Sigmoid colon (tissue), 7 donors: ENCODE measurements at places on chromosomes 3 and 15. TPM values are rescaled to one million over a fixed set of nuclear protein-coding genes. Genes with fewer than 3 reads are reported as not detected.
A peak's percentile ranks its signal among the peaks of the same experiment; 100 is the strongest.

DNA sequence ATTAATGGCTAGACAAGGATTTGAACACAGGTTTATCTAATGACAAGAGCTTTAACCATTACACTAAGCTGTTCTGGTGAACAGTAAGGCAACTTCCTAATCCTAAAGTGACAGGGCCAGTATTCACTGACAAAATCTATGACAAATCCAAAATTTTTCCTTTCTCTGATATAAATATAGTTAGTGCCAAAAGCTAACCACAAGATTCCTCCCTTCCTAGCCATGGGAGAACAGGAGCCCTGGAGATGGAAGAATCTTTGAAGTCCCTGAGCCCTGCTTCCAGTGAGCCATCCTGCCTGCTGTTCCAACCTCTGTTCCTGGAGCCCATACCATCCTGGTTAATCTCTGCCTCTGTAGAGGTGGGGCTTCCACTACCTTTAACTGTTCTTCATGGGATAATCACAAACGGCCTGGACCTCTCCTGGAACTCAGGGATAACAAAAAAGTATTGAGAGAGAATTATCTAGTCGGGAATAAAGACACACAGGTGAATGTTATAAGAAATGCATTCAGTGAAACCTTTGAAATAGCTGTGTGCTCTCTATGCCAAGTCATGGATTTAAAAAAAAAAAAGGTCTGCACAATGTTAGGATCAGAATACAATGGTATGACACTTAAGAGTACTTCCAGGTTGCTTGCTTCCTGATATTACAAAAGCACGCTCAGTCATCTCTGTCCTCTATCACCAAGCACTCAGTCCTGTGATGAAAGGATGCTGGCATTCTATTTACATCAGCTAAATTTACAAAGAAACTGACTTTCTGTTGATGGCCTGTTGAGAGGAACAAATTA is 235.8 kb downstream of the SUCLG2 start:
- peaks cover 5% of the 10 kb centered on the region for H3K4me1 ChIP-seq
- no peak overlapping the region for H3K4me3 ChIP-seq
- H3K36me3 ChIP-seq = no peaks in the 10 kb centered on the region
- H3K27ac ChIP-seq = no peak overlapping the region
- no peaks in the 10 kb centered on the region for H3K27me3 ChIP-seq

GRCh38 chr3:64518496-64518895 is 169.3 kb downstream of the ADAMTS9 start:
- no peaks in the 10 kb centered on the region for H3K27me3 ChIP-seq
- no peak overlapping the region for H3K4me3 ChIP-seq
- H3K27ac ChIP-seq = no peak overlapping the region
- no peak for DNase-seq

CLDN11 gene
- 4.6 TPM for total RNA-seq

DNA sequence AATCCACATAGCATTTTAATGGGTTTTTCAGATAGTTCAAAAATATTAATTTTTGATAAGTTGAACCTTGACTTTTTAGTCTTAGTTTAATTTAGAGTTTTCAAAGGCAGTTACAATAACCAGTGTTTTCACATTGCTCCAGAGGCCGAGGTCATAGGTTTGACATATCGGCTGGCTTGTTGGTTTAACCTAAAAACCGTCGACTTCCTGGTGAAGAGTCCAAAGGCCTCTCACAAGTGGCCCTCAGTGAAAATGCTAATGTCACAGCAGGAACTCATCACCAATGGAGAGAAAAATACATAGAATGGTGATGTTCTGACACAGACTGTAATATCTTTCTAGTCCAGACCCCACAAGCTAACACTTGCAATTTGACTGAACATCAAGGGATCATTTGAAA is 642.3 kb downstream of the PLOD2 start:
- H3K36me3 ChIP-seq = no peaks in the 10 kb centered on the region
- H3K4me1 ChIP-seq = no peaks in the 10 kb centered on the region
- no peak overlapping the region for H3K27ac ChIP-seq

- H3K4me3 ChIP-seq = no peak overlapping the region
- H3K36me3 ChIP-seq = no peaks in the 10 kb centered on the region
- peak overlapping the region; percentile 13 for H3K27ac ChIP-seq
- H3K4me1 ChIP-seq = no peaks in the 10 kb centered on the region
- no peaks in the 10 kb centered on the region for H3K27me3 ChIP-seq
These were observed 26.1 kb upstream of the ZNF280D start for GRCh38 chr15:56759450-56759845.

DNA sequence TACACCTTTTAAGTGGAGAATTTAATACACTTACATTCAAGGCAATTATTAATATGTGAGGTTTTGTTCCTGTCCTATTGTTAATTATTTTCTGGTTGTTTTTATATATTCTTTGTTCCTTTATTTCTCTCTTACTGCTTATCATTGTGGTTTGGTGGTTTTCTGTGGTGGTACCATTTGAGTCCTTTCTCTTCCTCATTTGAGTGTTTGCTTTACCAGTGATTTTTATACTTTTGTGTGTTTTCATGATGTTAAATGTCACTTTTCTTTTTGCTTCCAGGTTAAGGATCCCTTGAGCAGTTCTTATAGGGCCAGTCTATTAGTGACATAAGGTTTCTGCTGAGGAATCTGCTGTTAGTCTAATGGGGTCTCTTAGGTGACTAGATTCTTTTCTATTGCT is 116.5 kb downstream of the LRRK1 start:
- no peaks in the 10 kb centered on the region for H3K36me3 ChIP-seq
- DNase-seq = no peak
- no peaks in the 10 kb centered on the region for H3K4me1 ChIP-seq
- no peaks in the 10 kb centered on the region for H3K27me3 ChIP-seq
